ENCODE measurements at places on chromosomes 3 and 15.

- DNase-seq: no peak
Measured at GRCh38 chr3:130795396-130795795, 48.8 kb upstream of the PIK3R4 start.

GRCh38 chr15:48855501-48856440 lies 22.2 kb upstream of the EID1 start:
- DNase-seq: no peak

DNA sequence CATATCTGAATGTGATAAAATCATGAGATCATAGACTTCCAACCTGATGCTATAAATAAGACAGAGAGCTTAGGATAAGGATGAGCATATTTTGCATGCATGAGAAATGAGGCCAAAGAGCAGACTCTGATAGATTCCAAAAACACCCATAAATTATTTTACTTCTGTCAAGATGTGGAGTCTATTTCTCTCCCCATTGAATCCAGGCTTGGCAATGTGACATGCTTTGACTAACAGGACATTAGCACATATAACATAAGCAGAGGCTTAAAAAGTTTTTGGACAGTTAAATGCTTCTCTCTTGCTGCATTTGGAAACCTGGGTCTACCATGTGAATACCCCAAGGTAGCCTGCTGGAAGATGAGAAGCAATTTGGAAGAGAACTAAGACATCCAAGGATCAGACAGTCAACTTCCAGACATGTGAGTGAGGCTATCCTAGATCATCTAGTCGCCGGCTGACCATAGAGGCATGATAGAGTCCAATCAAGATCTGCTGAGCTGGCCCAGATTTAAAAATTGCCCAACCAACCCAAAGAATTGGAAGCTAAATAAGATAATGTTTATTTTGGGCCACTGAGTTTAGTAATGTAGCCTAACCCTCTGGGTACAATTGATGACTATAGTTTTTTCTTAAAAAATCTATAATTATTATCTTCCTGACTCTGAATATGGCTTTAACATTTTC lies 30.3 kb downstream of the MYLK start:
- DNase-seq: no peak

DNA sequence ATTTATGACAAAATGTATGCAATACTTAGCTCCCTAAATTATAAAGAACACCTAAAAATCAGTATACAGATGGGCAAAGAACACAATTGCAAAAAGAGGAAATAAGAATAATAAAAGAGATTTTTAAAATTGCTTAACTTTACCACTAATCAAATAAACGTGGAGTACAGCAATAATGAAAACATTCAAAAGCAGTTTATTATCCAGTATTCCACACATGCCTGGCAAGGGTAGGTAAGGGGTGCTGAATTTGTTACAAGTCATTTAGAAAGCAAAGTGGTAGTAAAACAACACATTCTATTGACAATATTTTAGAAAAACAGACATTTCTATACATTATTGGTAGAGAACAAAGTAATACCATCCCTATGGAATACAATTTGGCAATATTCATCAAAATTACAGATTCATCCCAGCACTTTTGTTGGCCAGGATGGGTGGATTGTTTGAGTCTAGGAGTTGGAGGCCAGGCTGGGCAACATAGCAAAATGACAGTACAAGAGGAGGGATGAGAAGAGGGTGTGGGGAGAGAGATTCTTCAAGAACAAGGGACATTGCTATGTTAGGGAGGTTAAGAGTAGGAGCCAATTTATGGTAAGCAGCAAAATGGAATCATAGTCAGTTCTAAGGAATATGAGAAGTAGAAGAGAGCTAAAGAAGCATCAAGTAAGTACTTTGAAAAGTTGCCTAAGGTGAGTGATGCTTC lies 3.7 kb upstream of the ACKR4 start:
- no peak for DNase-seq

DNA sequence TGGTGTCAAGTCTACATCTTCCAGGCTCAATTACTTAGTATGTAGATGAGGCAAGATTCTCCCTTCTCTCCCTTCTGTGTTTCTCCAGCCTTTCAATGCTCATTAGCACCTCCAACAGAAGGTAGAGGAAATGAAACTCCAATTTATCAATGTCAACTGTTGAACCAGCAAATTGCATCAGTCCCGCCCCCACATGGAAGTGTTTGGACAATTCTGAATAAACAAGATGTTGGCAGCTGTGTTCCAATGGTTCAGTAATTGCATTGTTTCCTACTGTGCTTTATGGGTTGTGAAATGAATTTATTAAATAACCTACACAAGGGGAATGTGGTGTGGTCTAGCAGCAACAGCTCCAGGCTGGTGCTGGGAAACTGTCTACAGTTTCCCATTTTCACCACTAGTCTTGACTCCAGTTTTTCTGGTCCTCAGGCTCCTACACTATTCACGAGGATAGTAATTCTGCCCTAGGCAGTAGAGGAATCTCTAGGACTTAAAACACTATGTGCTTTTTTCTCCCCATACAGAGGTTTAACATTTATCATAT lies 91.9 kb downstream of the MB21D2 start:
- no peak for DNase-seq

- DNase-seq: no peak
Measured at GRCh38 chr3:160676547-160677303, at the start of gene ARL14. ARL14 (plus strand) TSS chr3:160677160; CDS start chr3:160677347, 187 bp downstream.

DNA sequence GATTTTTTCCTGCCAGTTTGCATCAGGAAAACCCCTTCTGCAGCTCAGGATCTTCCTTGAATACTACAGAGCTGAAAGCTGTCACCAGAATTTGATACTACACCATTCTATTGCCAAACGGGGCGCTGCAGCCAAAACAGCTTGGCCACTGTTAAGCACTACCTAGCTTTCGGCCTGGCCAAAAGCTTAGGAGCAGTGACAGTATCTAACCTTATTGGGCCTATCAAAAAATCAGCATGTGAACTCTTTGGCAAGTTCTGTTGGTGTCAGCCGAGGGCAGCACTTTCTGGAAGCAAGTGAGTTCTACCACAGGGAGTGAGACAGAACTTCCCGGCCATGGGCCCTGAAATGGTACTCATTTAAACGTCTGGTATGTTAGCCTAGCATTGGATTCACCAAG lies 16.1 kb upstream of the GYG1 start:
- DNase-seq: no peak

DNA sequence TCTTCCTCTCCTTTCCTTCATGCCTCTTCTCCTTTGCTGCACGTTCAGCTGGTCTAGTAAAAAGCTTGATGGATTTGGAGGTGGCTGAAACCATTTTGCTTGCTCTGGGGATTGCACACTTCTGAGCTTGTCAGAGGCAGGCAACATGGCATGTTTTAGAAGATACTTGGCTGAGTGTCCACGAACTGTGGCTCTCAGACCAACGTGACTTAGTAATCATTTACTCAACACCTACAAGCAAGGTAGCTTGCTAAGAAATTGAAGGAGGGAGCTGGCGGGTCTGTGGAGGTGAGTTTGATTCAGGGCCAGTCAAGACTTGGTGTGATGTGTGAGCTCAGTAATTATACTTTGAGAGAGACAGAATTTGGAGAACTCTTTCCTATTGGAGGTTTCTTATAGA lies 196.0 kb downstream of the LPP start:
- no peak for DNase-seq

DNA sequence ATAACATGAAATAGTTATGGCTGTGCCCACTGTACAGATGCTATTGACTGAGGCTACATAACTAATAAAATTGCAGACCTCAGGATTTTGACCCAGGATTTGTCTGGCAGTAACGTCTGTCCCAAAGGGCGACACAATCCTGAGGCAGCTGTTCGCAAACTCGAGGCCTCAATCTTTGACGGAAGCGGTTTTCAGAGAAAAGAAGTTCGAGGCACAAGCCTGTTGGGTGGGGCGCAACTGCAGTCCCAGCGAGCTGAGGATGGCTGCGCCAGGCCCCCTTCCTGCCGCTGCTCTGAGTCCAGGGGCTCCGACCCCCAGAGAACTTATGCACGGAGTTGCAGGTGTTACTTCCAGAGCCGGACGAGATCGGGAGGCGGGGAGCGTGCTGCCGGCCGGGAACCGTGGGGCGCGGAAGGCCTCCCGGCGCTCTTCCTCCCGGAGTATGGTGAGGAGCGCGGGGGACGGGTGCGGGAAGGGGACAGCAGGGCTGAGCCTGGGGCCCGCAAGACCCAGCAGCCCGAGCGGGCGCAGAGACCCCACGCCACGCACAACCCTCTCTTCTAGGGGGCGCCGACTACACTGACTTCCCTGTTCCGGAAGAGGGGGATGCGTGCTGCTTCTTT lies at the start of gene PARP15:
PARP15 (plus strand) TSS at position 242 of the 623 bp plus-strand sequence; CDS start at position 260, 18 bp downstream.
- DNase-seq: no peak

DNA sequence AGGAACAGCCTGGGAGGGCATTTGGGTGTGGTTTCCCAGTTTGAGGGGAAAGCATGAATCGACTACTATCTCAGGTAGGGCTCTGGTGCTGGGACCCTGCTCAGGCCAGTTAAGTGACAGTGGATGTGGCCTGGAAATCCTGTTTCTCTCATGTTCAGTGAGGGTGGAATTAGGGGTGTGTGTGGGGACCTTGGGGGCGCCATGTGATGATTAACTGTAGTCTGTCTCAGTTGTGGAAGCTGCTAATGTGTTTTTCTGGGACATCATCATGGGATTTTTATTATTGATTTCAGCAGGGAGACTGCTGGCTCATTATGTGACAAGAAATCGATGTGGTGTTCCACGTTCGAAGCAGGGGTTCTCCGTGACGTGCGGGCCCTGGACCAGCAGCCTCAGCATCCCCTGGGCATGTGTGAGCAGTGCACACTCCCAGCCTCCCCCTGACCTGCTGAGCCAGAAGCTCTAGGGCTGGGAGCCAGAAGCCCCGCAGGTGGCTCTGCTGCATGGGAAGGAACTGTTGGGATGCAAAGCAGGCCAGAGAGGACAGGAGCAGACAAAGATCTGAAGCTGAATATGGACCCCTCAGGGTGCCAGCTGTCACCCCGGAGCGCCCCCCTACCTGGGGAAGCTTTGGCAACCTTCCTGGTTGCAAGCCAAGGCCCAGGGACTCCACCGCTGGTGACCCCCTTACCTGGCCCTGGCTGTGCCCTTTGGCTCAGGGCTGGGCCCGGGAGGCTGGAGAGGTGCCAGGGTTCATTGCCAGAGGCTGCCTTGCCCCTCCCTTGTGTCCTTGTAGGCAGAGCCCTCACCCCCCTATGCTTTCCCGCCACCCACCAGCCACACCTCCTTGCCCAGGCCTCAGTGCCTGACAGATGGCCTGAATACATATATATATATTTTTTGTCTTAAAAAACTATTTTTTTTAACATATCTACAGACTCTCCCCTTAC lies 149.8 kb downstream of the APBA2 start:
- DNase-seq: no peak

- DNase-seq: no peak
Measured at GRCh38 chr3:151210676-151211381, 7.8 kb upstream of the GPR171 start.

- DNase-seq: no peak
Measured at GRCh38 chr3:33597257-33597689, 120.8 kb downstream of the CLASP2 start.

- no peak for DNase-seq
Measured at GRCh38 chr3:9008550-9009255, 45.4 kb upstream of the RAD18 start.

GRCh38 chr3:112984485-112984884 lies 6.3 kb upstream of the GTPBP8 start:
- DNase-seq: no peak

- DNase-seq: no peak
Measured at GRCh38 chr15:41254560-41254959, 23.5 kb downstream of the CHP1 start.

DNA sequence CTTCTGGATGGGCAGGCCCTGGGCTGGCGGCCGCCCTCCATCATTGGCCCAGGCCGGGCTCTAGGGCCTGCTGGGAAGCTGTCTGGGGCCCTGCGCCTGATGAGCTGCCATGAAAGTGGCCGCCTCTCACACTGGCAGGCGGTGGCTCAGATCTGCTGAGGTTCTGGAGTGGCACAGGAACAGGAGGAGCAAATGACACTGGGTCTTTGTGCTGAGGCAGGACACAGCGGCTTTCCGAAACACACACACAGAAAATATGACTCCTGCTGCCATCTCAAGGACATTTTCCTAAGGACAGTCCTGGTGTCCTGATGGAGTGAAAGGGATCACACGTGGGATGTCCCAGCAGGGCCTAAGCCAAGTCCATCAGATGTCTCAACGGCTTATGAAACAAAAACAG lies 103.5 kb downstream of the NUP210 start:
- no peak for DNase-seq

- no peak for DNase-seq
Measured at GRCh38 chr3:58062472-58062871, 54.2 kb downstream of the FLNB start.

DNA sequence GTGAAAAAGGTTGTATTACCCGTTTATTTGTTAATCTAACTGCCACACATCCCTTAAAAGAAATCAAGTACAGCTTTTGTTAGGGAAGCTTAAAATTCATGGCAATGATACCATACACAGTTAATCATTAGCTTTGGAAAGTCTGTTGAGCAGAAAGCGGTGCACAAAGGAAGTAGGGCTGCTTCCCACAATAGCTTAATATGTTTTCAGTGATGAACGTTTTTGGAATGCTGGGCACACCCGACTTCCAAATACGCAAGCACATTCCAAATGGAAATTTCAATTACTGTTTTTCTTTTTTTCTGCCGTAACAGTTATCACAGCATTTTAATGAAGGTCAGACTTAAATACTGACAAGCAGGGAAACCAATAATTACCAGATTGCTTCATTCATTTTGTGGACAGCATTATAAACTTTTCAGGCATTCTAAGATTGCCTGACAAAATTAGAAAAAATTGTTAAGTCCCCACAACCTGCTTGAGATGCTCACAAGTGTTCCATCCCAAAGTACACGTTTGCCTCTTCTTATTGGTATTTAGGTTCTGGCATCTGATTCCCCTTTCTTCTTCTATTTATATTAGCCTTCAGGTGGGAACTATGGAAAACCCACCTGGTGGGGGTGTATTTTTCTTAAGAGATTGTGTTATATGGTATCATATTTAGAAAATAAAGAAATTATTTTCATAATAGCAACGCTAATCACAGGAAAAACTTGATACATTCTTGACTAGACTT lies 1.1 kb upstream of the ECT2 start:
- no peak for DNase-seq

- DNase-seq: no peak
Measured at GRCh38 chr3:142115867-142116668, 33.3 kb downstream of the TFDP2 start.

GRCh38 chr3:46348823-46349482 lies 5.0 kb upstream of the CCR2 start:
- DNase-seq: no peak

GRCh38 chr3:11610044-11610671 lies 33.6 kb downstream of the VGLL4 start:
- no peak for DNase-seq

- DNase-seq: no peak
Measured at GRCh38 chr15:64483749-64484148, 23.4 kb downstream of the ZNF609 start.

- no peak for DNase-seq
Measured at GRCh38 chr3:27844052-27844675, 122.0 kb upstream of the EOMES start.

DNA sequence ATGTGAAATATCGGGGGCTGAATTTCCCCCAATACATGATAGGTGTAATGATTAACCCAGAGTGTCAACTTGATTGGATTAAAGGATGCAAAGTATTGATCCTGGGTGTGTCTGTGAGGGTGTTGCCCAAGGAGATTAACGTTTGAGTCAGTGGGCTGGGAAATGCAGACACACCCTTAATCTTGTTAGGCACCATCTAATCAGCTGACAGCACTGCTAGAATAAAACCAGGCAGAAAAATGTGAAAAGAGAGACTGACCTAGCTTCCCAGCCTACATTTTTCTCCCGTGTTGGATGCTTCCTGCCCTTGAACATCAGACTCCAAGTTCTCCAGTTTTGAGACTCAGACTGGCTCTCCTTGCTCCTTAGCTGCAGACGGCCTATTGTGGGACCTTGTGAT lies 247.8 kb downstream of the OTOL1 start:
- DNase-seq: no peak
